ENCODE measurements at places on chromosomes 3 and 15.

GRCh38 chr3:365268-365667 lies 168.7 kb downstream of the CHL1 start:
- no peak for DNase-seq

DNA sequence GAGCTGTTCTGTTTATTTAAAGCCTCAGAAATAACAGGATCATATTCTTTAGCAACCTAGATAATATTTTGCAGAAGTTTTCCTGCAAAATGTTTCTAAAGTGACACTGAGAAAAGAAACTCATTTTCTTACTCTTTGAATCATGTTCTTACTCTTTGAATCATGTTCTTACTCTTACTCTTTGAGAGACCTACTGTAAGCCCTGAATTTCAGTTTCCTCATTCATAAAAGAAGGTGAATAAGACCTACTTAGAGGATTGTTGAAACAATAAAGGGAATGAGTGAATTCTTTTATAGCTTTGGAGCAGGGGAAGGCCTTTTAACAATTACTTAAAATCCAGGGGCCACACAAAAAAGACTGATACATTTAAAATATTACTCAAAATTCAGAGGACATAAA lies 221.7 kb upstream of the CMC1 start:
- DNase-seq: no peak

DNA sequence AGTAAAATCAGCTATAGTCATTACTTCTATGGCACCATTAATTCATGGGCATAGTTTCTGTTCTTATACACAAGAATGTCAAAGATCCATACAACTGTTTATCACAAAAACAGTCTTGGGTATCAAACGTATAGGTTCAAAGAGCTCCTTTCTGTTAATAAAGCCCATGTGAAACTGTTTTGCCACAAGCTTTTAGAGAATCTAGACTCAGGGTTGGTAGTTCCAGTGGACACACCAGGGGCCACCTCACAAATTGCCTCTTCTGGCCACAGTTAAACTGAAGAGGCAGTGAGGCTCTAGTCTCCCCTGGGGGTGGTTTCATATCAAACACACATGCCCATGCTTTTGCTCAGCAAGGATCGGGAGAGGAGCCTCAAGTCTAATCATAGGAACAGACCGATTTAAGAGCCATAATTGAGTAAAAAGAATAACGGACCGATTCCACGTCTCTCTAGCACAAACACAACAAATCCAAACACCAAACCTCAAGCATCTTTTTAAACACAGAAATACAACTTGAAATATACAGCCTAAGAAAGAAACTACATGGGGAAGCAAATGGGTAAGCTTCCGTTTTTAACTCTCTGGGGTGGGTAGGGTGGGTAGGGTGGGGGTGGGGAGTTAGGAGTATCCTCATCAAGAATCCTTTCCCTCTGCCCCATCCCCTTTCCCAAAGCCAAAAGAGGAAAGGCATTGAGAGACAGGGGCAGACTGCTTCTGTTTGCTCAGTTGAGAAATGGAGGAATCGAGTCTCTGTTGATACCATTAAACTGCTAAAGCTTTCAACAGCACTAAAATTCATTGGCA lies 443.3 kb downstream of the MAGI1 start:
- no peak for DNase-seq

DNA sequence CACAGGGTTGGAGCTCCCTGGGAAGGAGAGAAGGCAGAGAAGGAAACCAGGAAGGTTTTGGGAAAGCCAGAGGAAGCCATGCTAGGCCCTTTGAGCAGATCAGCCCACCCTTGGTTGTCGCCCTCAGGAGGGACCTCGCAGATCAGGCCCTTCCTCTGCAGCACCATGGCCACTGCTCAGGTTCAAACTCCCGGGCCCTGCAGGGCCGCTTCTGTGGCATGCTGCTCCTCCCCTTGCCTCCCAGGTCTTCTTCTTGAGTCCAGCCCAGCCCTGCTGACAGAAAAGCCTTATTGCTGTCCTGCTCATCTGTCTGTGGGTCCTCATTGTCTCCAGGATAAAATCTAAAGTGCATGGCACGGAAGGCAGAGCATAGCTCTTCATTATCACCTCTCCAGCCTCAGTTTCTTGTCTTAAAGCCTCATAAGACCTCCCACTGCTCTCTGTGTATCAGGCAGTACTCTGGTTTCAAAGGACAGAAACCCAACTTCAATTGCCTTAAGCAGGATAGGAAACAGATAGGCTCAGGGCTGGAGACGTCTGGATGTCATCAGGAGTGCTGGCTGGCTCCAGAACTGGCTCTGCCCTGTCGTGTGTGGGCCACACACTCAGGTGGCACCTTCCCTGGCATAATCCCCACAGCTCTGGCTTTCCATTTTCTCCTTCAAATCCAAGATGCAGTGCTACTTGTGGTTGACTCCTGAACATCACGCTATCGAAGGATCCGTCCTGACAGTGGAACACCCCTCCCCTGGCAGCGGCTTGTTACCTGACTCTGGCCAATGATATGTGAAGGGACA lies 118.5 kb downstream of the EEFSEC start:
- peak; percentile 44 for DNase-seq

GRCh38 chr3:25057379-25057778 lies 370.7 kb upstream of the RARB start:
- no peak for DNase-seq

- no peak for DNase-seq
Measured at GRCh38 chr15:80382285-80382684, 21.9 kb upstream of the ARNT2 start.

GRCh38 chr3:71641674-71642073 lies 58.1 kb upstream of the FOXP1 start:
- DNase-seq: no peak

- DNase-seq: no peak
Measured at GRCh38 chr15:99137111-99137546, 32.2 kb downstream of the SYNM start.

- no peak for DNase-seq
Measured at GRCh38 chr3:170790647-170791046, 79.3 kb downstream of the RPL22L1 start.

GRCh38 chr15:99076555-99077308 lies 28.1 kb upstream of the SYNM start:
- DNase-seq: peak; percentile 72

DNA sequence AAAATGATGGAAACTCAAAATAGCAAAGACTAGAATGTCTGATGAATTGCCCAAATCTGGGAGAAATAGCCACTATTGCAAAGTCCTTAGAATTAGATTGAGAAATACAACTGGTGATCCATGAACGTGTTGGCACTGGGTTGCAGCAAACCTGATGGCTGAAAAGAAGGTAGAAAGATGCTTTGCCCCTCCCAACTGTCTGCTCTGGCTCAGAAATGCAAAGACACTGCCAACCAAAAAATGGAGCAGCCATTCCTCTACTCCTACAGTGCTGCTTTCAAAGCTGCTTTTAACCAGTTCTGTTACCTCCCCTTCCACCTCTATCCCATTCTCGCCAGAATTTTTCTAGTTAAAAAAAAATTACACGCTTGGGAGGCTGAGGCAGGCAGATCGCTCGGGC lies 60.7 kb downstream of the CPA3 start:
- DNase-seq: no peak

DNA sequence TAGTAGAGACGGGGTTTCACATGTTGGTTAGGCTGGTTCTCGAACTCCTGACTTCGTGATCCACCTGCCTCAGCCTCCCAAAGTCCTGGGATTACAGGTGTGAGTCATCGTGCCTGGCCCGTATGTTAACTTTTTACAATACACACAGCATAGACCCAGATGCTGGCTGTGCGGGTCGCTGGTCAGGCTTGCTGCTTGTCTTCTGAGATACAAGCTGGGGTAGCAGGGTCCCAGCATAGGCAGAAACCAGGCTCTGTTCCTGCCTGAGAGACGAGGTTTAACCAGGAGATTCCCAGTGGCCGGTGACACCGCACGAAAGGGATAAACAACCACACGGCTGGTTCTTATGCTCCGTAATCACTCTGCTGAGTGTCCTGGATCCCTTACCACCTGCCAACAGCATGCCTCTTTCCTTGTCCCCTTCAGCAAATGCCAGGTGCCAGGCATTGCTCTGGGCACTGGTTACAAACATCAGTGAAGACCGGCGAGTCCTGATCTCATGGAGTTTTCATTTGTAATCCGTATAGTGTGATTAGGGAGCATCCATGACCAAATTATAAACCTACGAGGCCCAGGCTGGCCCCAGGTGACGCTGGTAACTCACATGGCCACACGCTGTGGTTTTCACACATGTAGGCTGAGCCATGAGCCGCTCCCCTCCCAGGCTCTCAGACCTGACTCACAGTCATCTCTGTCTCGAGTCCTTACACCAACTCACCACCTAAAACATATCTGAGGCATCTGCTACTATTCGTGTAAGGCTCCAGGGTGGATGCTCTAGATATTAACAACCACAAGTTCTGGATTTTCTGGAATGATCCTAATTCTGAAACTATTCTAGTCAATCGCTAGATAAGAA lies 125.7 kb downstream of the PDZRN3 start:
- DNase-seq: no peak

GRCh38 chr3:4290272-4290893 lies 12.8 kb upstream of the SETMAR start:
- DNase-seq: peak; percentile 65

GRCh38 chr15:66108483-66109265 lies 144.9 kb downstream of the MEGF11 start:
- no peak for DNase-seq

GRCh38 chr3:129001806-129002572 lies 885 bp downstream of the EFCC1 start:
- no peak for DNase-seq

GRCh38 chr15:50124631-50125030 lies 5.6 kb upstream of the ATP8B4 start:
- no peak for DNase-seq

- DNase-seq: no peak
Measured at GRCh38 chr3:67653425-67654098, 850 bp downstream of the SUCLG2 start.

DNA sequence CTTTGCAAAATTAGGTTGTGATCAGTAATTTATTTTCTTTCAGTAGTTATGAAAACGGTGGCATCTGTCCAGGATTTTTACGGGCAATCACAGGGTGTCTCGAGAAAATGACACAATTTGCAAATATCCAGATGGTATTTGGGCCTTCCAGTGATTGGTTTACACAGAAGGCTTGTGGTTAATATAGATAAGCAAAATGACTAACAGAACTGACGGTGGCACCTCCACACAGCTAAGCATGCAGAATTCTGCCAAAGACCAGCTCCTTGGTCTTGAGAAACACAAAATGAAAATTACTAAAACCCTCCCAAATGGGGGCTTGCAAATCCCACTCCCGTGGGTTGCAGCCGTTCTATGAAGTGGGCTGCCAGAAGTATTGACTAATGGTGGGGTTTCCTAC lies 5.5 kb downstream of the ARHGEF3 start:
- DNase-seq: no peak

- DNase-seq: peak; percentile 77
Measured at GRCh38 chr3:127694467-127695215, 21.9 kb downstream of the ABTB1 start.

DNA sequence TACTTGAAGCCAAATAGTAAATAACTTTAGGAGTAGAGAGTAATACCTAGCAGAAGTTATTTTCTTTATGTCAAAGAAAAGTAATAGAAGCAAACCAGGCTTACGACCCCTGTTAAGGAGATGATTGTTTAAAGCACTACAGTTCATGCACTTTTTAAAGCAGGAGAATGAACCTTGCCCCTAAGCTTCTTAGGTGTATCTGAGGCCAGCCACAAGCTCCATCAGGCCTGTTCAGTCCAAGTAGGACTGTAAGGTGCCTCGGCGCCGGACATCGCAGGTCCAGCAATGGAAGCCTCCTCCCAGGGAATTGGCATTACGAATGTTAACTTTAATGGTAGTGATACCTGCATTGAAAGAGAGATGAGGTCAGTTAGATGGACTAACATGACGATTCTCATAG lies 16.5 kb downstream of the GATM start:
- DNase-seq: no peak

DNA sequence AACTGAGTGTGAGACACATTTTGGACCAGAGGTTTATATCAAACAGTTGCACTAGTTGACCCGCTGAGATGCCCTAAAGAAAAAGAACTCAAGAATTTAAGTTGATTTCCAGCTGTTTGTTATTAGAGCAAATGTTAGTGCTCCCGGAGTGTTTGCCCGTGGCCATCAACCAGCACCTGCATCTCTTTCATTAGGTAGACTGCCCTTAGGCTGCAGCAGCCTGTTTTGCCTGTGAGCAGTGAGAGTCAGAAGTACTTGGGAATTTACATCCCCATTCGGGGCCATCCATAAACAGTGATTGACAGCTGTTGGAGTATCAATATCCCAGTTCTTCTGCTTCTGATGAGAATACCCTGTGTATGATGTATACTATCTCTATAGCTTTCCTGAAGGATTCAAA lies 492.6 kb downstream of the RBMS3 start:
- no peak for DNase-seq

- no peak for DNase-seq
Measured at GRCh38 chr15:65146438-65146837, 12.8 kb upstream of the PDCD7 start.

DNA sequence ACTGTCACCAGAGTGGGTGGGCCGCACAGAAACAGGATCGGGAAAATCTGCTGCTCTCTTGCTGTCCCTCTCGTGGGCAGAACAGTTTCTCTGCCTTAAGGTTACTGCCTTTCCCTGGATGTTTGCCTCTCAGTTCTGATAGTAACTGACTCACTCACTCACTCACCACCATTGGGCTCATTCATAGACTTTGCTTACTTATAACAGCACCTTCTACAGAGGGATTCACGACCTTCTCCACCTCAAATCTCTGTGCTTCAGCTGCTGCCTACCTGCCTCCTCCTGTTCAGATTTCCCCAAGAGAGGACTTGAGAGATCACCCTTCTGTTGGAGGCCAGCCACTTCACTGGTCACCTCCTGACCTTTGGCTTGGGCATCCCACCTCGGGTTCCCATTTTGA lies 147.7 kb upstream of the ICE2 start:
- DNase-seq: no peak

DNA sequence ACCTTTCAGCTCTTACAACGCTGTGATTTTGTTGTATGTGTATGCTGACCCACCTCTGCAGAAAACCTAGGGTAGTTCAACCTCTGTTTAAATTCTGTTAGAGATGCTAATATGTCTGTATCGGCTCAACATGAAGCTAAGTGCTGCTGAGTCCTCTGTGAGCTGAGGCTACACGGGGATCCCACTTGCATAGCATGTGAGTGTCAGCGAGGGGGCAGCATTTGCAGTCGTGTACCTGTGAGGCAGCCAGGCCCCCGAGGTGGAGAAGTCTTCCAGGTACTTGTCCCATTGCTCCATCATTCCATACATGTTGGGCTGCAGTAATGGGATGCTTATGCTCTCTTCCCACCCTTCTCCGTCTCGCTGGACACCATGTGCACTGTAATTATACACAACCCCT lies 3.7 kb downstream of the MKRN2OS start:
- DNase-seq: no peak

DNA sequence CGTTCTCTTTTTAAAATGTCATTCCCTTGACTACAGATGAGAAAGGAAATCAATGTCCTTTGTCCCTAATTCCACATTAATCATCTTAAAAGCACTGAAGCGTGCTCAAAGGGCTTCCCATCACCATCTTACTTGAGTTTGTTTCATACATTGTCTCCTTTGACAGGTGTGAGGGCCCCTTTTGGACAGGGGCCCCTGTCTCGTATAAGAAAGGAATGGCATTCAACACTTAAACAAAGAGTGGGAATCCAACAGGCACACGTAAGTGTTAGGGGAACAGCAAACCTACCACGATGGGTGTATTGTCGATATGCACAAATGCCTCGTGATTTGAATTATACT lies 5.0 kb downstream of the SSUH2 start:
- DNase-seq: no peak
